ENCODE measurements at places on chromosomes 1 and 21.

- no peak for DNase-seq
Measured at GRCh38 chr1:111818081-111818480, 62.4 kb downstream of the DDX20 start.

GRCh38 chr1:47554901-47555300 lies 117.1 kb downstream of the FOXD2 start:
- DNase-seq, result no peak

DNA sequence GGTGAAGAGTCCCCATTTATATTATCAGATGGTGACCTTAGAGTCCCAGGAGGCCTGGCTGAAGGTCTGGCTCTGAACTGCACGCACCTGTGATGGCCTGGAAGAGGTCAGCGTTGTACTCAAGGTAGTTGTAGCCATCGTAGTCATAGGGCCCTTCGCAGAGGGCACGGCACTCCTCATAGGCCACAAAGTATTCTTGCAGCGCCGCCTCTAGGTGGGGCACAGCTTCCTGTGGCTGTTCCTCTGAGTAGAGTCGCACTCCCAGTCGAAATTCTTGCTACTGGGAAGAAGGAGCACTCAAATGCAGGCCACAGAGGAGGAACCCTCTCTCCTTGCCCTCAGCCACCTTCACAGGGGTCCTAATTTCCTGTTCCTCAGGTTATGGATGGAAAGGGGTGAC lies 7.7 kb downstream of the P3H1 start:
- DNase-seq, result no peak

DNA sequence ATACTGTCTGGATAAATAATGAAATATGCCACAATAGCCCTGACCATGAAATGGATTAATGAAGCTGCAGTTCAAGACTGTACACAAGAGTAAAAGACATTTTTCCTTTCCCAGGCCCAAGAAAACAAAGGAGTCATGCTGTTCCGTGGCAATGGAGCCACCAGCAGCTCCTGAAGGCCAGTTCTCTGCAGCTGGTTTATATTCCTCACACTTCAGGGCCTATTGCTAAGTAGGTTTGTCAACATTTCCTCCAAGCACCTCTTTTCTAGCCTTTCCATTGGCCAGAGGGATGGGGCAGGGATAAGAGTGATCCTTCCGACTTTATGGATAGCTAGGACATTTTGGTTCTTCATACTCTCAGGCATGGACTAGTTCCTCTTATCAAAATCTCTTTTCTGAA lies 24.2 kb upstream of the RGL1 start:
- DNase-seq, result no peak

DNA sequence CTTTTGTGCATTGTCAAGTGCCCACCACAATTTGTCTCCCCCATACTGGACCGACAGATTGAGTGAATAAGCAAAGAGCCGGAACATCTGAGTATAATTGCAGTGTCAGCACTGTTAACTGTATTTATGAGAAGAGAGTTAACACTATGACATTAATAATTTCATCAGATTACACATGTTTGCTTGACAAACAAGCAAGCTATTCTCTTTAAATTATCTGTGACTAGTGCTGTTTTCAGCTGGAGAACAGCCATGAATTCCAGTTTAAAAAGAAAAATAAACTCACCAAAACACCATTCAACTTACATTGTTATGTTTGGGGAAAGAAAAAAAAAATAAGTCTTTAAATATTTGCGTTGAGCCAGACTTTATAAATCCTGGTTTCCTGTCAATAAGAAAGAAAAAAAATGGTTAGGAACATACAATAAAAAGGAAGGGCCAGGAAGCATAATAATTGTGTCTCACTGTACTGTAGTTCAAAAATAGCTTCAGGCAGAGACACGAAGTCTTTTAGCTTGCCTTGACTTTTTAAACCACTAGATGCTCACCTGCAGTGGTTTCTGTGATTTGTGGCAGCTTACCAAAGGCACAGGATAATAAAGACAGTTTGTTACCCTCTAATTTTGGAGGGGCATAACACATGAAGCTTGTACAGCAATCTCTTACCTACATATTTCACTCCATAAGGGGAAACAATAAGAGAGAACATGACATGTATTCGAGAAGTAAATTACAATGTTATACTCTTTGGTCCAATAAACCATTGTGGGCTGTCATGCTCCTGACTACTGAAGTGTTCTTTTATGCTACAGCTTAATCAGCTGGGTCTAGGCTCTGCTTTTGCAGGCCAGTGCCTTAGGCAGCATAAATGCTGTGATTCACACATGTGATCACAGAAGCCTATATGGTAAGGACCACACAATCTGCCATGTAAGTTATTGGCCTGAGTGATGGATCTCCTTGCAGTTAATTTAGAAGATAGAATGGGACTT lies 302.0 kb upstream of the ADGRL2 start:
- no peak for DNase-seq

- DNase-seq, result no peak
Measured at GRCh38 chr1:183877053-183877720, 72.3 kb downstream of the RGL1 start.

DNA sequence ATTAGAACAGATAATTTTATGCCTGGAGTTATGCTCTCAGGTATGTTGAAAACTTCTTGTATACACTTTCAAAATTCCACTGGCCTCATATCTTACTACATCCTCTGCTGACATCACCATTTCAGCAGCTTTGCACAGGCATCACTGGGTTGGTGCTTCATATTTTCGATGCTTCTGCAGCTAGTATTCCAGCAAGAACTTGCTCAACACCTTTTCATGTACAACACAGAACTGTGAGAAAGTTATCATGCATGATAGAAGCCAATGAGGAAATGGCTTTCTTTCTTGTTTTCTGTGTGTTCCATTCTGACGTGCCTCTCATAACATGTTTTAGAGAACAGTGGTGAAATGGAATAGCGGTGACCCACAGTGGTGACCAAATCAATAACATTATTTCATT lies 5.1 kb upstream of the GBP5 start:
- DNase-seq, result no peak

DNA sequence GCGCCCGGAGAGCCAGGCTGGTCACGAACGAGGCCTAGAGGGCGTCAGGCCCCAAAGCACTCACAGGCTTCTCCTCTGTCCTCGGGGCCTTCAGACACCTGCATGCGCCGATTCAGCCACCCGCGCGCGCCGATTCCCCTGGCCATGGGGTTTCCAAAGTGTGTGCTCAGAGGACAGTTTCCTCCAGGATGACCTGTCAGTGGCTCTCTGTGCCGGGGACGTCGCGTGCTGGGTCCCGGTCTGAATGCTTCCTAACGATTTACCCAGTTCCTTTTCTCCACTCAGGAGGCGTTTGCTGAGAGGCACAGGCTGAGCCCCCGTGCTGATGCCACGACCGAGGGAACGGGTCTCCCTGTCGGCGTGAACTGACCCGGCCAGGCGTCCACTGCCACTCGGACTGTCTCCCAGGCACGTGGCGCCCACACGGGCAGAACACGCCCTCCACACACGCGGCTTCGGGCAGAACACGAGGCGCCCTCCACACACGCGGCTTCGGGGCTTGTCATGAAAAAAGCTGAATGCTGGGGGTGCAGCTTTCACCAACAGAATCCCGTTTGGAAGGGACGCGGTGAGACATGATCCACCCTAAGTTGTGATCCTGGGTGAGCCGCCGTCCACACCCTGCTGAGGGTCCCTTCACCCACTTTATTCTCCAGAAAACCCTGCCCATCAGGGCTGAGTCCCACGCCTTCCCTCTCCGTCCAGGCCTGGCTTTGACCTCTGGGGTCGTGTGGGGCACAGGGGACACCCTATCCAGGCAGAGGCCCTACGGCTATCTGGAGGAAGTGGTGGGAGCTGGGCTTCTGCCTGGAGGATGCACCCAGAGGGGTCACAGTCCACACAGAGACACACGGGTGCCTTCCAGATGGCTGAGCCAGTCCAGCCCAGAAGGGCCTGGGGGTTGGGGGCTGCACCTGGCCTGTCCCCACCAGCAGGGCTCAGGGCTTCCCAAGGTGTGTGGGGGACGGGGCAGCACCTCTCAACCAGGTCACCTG lies 56.1 kb downstream of the COL6A1 start:
- no peak for DNase-seq

DNA sequence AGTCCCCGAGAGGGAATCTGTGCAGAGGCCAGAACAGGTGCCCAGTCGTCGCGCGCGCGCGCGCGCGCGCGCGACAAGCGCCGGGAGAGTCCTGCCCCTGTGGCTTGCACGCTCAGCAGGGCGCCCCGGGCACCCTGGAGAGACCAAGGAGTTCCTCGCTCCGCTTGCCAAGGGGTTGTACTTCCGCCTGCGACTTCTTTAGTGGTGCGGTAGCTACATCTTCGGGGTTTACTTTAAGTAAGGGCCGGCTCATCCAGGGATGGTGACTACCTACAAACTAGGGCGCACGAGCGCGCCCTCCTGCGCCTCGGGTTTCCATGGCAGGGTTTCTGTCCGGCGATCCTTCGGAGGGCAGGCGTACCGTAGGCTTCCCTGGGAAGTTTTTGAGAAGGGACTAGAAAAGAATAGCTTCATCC lies 1.4 kb downstream of the LHX4 start:
- no peak for DNase-seq

DNA sequence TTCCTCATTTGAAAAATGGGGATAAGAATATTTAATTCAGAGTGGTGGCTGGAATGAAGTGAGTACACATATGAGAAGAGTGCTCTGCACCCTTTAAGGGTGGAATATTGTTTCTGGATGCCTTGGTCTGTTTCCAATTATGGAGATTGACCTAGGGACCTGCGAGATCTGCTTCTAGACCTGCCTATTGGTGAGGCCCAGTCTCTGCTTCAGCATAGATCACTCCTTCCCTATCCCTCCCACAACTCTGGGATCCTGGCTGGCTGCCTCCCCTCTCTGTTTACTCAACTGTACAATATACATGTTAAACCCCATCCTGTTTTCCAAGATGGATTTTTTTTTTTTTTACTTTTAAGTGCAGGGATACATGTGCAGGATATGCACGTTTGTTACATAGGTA lies 6.4 kb upstream of the LDLRAD1 start:
- no peak for DNase-seq

DNA sequence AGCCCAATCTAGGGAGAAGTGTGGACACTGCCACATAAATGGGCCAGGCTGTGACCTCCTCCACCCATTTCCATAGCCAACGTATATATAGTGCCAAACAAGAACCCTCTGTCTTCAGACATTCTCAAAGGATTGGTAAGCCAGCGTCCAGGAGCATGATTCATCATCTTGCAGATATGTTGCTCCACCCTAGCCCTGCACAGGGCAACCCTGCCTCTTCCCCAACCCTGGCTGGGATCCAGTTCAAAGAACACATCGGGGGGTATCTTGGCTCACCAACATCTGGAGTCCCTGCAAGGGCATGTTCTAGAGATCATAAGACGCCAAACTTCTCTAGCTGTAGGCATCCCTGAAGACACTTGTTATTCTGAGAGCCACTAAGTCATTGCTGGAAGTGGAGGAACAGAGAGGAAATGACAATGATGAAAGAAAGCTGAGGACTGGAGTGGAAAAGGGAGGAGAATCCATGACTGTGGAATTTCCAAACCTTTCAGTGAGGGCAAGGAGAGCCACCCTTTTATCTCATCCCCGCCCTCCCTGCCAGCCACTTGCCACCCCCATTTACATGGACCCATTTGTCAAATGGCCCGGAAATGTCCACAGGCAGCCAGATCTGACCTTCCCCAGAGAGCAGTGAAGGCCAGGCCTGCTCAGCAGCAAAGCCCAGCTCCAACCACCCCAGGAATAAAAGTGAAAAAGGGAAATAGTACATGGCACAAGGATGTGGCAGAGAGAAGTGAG lies 144.1 kb upstream of the CTTNBP2NL start:
- no peak for DNase-seq

GRCh38 chr21:44471996-44472395 lies 16.7 kb downstream of the LRRC3 start:
- no peak for DNase-seq

DNA sequence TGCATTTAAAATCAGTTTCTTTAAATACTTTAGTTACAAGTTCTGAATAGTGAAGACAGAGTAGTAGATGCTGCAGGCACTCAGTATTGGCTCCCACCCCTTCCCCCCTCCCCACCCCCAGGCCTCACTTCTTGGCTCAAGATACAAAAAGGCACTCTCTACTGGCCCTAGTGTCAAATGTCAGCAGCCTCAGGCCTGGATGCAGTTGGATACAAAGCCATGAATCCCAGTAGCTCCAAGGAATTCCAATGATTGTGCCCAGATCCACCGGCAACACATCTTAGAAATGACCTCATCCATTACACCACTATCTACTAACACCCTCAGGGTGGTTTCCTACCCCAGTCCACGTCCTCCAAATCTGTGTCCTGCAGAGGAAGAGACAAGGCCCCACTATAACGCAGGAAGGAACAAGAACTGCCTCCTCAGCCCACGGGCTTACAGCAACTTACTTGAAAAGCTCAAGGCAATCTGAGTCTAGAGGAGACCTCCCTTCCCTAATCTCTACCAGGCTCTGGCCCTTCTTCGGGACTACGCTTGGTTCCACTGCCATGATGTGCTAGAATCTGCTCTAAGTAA lies 17.6 kb downstream of the ACADM start:
- DNase-seq, result no peak

GRCh38 chr1:115718011-115718754 lies 50.3 kb downstream of the CASQ2 start:
- no peak for DNase-seq

- DNase-seq, result no peak
Measured at GRCh38 chr1:65113298-65113697, 34.7 kb upstream of the AK4 start.

DNA sequence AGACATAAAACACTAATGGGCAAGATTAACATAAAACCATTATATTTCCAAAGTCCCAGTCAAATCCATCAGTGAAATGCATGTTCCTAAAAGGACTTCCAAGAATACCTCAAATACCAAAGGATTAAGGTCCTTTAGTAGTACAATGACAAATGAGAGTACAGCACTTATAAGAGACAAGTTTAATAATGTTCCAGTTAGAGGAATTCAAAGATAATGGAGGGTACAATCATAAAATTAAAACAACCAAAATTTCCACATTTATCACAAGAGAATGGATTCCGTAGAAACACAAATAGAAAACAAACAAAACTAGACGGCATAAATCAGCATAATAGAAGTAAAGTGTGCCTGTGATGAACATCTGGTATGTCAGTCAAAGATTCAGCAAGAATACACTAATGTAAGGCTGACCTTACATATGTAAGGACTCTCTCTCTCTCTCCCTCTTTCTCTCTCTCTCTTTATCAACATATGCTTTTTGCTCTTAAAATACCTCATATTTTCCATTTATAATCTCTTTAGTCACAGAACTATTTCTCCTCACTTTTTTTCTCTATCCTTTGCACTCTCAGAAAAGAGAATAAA lies 32.8 kb upstream of the C1orf53 start:
- no peak for DNase-seq

- no peak for DNase-seq
Measured at GRCh38 chr21:32370998-32371766, 21.6 kb downstream of the URB1 start.
